ENCODE measurements at places on chromosomes 2 and 18.
A peak's percentile ranks its signal among the peaks of the same experiment; 100 is the strongest.

GRCh38 chr2:114219456-114219855 is 223.0 kb upstream of the DPP10 start:
- no peak for DNase-seq

DNA sequence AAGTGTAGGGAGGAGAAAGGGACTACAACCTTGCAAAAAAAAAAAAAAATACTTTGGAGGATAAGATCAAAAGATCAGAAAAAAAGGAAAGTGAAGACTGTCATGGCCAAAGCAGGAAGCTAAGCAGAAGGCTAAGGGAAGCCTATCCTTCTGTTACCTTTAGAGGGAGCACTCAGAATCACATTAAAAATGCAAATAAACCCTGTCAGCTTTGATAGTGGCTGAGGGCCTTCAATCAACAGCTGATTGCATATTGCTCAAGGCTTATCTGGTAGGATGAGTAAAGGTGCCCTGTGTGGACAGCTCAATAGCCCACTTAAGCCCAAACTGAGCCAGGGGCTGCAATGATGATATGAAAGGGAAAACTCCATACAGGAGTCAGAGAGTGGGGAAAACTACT is 1021.2 kb downstream of the LRP1B start:
- no peak for DNase-seq

DNA sequence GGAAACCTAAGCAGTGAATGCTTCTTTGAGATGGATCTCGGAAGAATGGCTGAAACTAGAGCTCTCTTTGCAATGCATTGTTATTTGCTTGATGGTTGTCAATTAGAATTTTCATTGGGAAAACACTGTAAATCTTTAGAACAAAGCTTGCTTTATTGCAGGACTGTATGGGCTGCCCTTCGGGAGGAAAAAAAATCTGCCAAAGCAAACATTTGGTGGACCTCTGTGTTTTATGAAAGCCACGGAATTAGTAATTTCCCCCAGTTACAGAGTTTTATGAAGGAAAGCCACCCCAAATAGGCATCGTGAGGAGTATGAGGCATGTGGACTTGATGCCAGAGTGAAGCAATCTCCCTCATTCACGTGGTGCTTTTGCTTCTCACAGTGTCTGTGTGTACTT is 33.5 kb downstream of the RHBDD1 start:
- no peak for DNase-seq

DNA sequence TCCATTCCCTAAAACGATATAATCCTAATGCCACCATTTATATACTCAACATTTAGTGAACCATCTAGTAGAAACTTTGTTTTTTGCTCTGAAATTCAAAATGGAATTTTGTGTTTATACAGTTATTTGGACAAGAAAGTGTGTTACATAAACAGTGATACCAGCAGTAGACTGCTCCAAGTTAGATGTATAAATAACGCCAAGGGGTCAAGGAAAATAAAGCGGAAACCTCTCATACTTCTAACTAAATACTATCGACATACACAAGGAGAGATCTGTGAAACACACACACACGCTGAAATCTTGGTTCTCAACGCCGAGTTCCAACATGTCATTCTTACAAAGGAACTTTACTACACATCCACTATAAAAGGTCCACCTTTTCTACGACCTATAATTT is 1.2 kb downstream of the TXNL1 start:
- no peak for DNase-seq

GRCh38 chr18:36135264-36135663 is 5.6 kb downstream of the ELP2 start:
- DNase-seq, result no peak

DNA sequence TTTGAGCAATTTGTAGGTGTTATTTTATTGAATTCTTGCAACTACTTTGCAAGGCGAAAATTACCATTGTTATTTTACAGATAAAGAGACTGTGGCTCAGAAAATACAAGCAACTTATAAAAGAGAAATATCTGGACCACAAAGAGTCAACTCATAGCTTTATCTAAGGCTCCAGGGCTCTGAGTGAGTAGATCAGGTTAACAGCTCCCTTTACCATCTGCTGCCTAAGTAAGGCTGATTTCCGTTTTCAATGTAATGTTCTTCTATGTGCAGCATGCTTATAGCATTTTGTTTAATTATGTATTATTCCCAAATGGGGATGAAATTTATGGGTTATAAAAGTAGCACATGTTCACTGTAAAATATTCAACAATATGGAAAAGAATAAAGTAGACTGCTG is 299.1 kb upstream of the TNP1 start:
- no peak for DNase-seq

DNA sequence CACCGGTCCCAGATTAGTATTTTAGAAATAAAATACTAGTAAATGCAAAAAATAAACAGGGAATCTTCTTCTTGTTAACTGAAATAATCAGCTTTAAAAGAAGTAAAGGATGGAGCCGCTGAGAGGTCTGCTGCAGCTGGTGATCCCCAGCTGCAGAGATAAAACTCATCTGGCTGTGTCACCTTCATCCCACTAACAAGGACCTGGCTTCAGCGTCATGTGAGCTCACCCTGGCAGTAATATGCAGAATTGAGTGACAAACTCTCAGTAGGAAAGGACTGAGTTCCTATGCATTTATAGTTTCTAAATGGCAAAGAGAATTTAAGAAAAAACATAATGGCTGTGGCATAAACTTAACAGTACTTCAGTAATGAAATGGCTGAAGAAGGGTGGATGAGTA is 27.3 kb downstream of the VPS4B start:
- DNase-seq, result no peak

- DNase-seq, result no peak
Measured at GRCh38 chr2:37610638-37611289, 60.7 kb downstream of the CDC42EP3 start.

GRCh38 chr2:109499566-109499965 is 114.2 kb downstream of the SEPTIN10 start:
- no peak for DNase-seq

GRCh38 chr18:50853863-50854271 is 25.1 kb upstream of the ME2 start:
- DNase-seq, result no peak

DNA sequence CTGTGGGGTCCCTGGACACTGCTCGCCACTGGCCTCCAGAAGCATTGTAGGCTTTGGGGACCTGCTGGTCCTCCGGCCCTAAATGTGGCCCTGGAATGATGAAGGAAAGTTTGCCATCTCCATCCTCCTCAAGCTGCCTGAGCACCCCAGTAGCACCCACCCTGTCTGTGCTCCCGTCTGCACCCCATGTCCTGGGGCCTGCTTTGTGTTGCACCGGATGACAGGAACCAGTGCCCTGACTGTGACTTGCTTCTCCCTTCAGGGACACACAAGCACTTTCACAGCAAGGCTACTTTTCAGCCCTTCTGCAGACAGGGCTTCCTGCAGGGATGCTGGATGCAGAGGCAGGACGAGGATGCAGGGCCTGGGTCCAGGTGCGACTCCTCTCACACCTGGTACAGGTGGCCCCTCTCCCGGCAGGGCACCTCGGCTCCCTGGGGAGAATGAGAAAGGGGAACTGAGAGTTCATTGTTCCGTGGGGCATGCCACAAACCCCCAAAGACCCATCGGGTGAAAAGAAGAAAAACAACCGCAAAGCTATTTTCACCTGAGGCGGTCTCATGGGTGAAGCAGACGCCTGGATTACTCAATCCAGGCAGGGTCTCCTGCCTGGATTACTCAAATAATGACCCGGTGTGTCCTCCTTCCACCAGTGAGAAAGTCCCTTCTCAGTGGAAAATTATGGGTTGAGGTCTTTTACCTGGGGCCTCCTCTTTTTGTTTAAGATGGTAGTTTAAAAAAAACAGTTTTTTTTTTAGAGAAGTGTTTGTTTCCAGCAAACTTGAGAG is 74.9 kb downstream of the LONRF2 start:
- no peak for DNase-seq

- DNase-seq, result peak; percentile 40
Measured at GRCh38 chr2:218257390-218257981, 3.3 kb upstream of the GPBAR1 start.

GRCh38 chr2:49988816-49989215 is 834.5 kb upstream of the FSHR start:
- DNase-seq, result no peak

GRCh38 chr2:65215946-65216345 is 11.7 kb upstream of the ACTR2 start:
- no peak for DNase-seq

DNA sequence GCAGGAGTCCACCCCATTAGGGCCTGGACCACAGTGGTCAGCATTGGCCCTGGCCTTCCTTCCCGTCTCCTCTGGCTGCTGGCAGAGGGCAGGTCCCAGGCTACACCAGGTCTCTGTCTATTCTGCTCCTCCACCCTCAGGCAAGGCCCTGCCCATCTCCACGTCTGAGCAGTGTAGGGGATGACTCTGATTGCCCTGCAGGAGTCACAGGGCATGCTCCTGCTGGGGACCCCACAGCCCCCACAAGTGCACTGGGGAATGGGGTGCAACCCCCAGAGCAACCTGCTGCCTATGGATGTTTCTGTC is 40.0 kb downstream of the STK25 start:
- DNase-seq, result no peak

DNA sequence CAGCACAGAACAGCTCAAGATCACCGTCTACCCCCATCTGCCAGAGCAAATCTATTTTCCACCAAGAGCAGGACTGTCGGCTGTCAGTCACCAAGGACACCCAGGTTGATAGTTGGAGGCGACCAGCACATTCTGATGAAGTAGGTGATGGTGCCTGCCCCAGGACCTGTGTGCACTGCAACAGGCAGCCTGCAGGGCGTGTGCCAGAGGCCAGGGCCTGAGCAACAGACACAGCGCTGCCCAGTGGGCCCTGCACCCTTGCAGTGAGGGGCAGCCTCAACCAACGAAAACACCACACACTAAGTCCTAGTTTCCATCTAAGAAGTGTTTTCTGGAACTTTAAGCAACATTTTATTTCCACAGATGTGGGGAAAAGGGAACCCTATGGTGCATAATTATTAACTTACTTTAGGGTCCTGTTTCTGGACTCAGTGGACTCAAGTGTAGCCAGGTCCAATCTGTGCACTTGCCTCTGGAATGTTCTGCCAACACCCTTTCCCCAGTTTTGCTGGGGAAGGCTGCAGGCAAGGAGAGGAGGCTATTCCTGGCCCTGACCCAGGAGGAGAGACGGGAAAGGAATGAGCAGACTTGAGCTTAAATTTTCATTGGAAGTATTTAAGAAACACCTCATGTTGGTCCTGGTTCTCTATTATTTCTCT is 61.5 kb downstream of the ADNP2 start:
- DNase-seq, result no peak

GRCh38 chr2:108392029-108392428 is 14.3 kb downstream of the SULT1C4 start:
- no peak for DNase-seq

DNA sequence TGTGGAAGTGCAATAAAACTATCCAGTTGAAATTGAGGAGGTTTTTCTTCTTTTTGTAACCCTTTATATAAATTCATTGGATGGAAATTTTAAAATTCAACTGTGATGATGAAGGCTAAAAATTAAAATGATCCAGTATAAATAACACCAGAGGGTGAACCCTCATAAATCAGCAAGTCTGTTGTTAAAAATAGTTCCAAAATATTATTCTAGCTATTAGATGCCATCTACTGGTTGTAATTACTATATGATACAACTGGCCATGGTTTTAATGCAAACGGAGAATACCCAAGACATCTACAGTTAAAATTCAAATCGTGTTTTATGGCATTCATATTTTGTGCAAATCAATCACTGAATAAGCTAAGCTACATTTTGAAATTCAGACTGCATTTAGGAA is 53.8 kb downstream of the TMEM200C start:
- DNase-seq, result no peak

DNA sequence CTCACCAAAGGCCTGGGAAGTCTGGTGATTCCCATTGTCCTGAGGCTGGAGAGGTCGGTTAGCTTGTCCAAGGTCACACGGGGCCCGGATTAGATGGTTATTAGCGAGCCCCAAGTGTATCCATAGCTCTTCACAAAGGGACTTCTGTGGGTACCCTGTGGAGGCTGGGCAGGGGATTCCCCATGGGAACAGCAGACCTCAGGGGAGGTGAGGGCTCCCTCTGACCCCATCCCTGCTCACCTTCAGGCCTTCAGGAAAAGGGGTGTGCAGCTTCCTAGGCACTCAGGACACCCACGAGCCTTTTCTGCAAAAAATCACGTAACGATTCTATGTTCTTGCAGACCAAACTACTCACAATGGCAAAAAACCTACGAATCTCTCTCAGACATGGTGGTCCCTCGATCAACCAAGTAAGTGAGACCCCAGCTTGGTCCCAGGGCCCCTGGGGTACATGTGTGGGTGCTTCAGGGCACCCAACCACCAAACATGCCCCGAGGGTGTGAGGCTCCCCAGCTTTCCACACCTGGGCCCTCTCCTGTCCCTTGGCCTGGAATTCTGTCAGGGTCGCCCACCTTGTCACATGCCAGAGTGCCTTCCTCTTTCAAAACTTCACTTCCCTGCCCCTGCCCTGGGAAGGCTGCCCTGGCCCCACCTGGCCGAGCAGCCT is 40.3 kb downstream of the PDIA6 start:
- DNase-seq, result no peak

DNA sequence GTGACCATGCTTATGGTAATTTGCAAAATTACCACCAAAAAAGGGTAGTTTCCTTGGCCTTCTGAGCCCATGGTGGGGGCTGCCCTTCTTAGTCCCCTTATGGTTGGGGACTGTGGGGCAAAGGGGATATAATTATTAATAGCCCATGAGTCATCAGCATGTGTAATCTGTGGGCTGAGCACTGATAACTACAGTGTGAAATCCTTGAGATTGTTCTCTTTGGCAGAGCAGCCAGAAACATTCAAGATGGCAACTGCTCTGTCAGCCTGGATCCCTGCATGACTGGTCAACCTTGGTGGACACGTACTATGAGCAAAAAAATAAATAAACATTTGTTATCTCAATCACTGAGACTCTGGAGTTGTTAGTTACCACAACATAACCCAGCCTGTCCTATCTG is 61.3 kb downstream of the MGAT4A start:
- DNase-seq, result no peak

- no peak for DNase-seq
Measured at GRCh38 chr2:237889016-237889415, 29.6 kb downstream of the RAMP1 start.

GRCh38 chr2:155033652-155034051 is 335.2 kb downstream of the KCNJ3 start:
- DNase-seq, result no peak

GRCh38 chr2:182667315-182667695 is 48.8 kb upstream of the DNAJC10 start:
- DNase-seq, result no peak

- DNase-seq, result no peak
Measured at GRCh38 chr2:112836695-112837117, at the start of gene IL1B. Gene IL1B (minus strand): TSS chr2:112836779. CDS start chr2:112836229, 550 bp downstream.

DNA sequence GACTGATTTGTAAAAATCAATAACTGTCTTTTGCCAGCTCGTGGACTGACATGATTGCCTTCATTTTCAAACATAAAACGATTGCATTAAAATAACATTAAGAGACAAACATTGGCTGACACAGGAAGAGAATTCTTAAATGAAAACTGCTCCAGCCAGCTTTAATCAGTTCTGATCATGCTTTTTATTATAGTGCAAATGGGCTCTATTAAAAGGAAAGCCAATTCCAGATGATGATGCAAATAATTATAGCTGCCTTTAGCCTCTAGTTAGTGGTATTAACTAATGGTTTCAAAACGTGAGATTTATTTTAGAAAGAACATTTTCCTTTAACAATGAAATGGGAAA is 301.8 kb upstream of the UBE2E3 start:
- no peak for DNase-seq

Measured in stimulated activated CD4-positive, alpha-beta T cell treated with anti-CD3 and anti-CD28 coated beads, Interleukin-1b, Interleukin-23, amount 100 ng/mL, for 1 hour (primary cell).